Activated CD4-positive, alpha-beta memory T cell treated with anti-CD3 and anti-CD28 coated beads, Interleukin-2, amount 10 ng/mL, durations not matched to agents 7 days and 5 days (primary cell): ENCODE measurements at places on chromosomes 3 and 15.

DNA sequence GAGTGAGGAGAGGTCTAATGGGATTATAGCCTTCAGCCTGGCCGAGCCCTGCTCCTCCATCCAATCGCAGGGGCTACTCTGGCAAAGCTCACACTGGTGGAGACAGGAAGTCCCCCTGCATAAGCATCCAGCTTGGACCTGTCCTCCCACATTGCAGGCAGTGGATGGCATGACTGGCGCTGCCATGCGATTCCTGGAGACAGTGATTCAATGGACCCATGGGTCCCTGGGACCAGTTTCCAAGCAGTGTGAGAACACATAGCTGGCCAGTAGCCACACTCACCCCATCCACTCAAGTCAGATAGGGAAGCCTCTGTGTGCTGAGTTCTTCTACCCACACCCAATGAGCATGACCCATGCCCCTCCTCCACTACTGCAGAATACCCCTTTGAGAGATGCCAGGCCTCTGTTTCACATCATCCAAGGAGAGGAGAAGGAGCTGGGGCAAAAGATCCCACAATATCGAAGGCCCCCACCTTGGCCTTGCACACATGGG, 18.1 kb upstream of the POC1A start:
- DNase-seq = no peak

- DNase-seq = no peak
Observed at GRCh38 chr3:54198556-54198955, 76.2 kb downstream of the CACNA2D3 start.

- no peak for DNase-seq
Observed at GRCh38 chr3:28595372-28595771, 246.7 kb upstream of the AZI2 start.

- DNase-seq = no peak
Observed at GRCh38 chr3:154191520-154191919, 70.3 kb downstream of the ARHGEF26 start.
